ENCODE measurements at places on chromosomes 11 and 22. TPM values are rescaled to one million over a fixed set of nuclear protein-coding genes. Genes with fewer than 3 reads are reported as not detected.

The STX3 gene
- total RNA-seq = 24.9 TPM

The CLCF1 gene
- total RNA-seq = 7.7 TPM

The SULT4A1 gene
- total RNA-seq = 1.7 TPM

The BACE1 gene
- 25.5 TPM for total RNA-seq

The SNX32 gene
- total RNA-seq = not detected

The ART5 gene
- not detected for total RNA-seq

The FJX1 gene
- 28.8 TPM for total RNA-seq

The BCO2 gene
- total RNA-seq = 2.5 TPM

The OR4D5 gene
- not detected for total RNA-seq

The PDGFD gene
- 37.1 TPM for total RNA-seq

The APIP gene
- 56.4 TPM for total RNA-seq

The TMEM86A gene
- total RNA-seq = 6.1 TPM

The PTGDR2 gene
- total RNA-seq = 0.19 TPM
